ENCODE measurements at places on chromosomes 2 and 18.

DNA sequence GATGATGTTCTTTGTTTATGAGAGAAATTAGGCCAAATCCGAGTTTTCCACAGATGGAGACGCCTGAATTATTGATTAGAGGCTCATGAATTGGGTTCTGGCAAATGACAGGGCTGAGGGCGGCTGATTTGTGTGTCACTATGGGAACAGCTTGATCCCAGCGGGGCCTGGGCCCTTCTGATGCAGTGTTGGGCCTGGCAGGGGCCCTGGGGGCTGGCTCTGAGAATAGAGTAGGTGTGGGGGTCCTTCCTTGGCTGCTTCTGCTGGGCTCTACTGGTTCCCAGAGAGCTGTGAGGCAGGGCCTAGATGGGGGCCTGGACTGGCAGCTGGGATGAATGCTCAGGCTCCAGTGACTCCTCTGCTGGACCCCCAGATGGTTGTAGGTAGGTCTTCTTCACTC lies 164.8 kb downstream of the CELF4 start:
- DNase-seq: no peak

DNA sequence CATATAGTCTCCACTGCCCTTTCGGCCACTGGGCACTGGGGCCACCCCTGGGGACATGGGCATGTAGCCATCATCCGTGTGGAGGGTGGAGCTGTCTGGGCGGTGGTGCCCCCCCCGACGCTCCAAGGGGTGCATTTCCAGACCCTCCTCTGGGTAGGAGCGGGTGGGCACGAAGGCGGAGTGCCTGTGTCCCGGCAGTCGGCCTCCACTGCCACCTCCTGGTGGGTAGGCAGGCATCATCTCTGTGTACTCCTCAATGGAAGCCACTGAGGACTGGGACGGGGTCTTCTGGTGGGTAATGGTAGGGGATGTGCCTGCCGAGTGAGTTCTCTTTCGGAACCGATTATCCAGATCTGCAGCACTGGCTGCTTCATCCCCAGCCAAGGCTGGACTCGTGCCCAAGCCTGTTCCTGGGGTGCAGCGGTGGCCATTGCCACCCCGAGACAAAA lies 2.8 kb downstream of the IRS1 start:
- peak; percentile 32 for DNase-seq

DNA sequence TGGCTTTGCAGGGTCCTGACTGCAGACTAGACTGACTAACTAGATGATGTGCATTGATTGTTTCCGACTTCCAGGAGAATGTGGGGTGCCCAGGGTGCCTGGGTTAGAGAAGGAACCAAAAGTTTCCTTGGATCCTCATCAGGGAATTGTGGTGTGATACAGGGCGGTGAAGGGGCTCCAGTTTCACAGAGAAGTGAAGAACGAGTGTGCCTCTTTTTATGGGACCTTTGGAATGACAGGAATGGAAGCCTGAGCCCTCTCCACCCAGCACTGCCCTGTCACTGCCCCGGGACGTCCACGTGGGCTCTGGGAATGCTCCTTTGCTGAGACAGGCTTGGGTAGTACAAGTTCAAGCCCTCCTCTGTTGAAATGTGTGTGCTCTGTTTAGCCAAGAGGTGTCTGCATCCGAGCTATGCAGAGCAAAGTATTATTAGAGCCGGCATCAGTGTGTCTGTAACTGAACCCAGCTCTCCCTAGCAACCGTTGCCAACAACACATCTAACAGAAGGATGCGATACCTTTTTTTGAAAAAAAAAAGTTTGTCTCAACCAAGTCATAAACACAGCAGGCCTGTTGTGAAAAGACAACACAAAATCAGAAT lies 183.6 kb downstream of the SMAD7 start:
- DNase-seq: peak; percentile 82

DNA sequence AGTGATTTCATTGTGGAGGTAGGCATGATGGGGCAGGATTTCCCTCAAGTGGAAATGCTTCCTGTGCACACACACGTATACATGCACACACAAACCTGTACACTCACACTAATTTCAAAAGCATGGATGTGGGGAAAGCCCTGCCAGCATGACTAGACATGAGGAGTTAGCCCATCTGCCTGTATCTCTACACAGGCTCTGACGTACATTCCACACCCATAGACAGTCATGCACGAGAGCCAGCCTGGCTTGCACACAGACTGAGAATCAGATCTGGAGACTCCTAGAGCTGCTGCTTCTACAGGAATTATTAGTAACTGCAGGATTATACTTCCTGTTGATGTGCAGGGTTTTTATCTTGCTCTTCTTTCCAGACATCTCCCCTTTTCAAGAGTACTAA lies 27.3 kb upstream of the NFU1 start:
- peak; percentile 2 for DNase-seq

DNA sequence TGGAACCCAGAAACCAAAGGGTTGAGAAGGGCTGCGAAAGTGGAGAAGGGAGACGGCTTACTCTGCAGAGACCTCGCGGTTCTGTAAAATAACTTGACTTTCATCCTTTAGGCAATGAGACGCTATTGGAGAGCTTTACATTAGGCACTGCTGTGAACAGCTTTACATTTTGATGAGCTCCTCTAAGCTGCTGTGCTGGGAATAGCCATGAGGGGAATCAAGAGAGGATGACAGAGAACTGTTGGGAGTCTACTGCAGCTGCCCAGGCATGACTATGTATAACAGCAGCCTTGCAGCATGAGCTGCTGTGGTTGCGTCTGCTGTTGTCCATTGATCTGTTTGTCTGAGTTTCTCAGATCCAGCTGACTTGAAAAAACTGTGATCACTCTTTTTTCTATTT lies 310.8 kb upstream of the MAP2 start:
- no peak for DNase-seq

GRCh38 chr2:33498291-33498956 lies 22.0 kb downstream of the RASGRP3 start:
- peak; percentile 26 for DNase-seq

DNA sequence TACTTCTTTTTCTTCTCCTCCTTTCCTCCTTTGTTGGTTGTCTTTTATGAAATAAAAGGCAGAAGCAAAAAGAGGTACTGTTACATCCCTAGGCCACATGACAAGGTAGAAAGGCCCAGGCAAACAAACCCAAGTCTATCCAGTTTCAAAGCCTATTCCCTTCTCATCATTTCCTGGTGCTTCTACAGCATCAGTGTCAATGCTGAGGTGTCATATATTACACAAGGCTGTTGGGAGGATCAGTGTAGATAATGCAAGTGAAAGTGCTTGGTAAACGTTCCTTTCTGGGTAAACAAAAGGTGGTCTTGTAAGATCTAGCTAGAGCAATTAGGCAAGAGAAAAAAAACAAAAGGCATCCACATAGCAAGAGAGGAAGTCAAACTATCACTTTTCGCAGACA lies 64.9 kb downstream of the EVA1A start:
- no peak for DNase-seq

- DNase-seq: no peak
These were observed 59.3 kb upstream of the MAP4K4 start for GRCh38 chr2:101638181-101638711.

GRCh38 chr2:7847321-7847720 lies 834.5 kb upstream of the ID2 start:
- DNase-seq: no peak

- no peak for DNase-seq
These were observed 129.7 kb downstream of the MAP3K20 start for GRCh38 chr2:173205375-173205774.

DNA sequence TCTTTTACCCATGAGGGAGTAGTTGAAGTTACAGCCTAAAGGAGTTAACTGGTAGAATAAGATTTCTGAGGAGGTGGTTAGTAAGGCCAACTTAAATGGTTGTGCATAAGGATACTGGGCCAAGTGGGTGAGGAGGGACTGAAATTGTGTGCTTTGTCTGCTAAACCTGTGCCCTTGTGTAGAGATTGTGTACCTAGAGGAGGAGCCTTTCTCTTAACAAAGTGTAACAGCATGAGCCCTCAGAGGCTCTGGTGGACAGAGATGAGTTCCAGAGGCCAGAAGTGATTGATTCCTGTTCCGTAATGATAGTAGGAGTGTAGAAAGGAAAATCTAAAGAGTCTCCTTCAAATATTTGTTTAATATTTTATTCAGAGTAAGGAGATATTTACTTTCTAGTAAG lies 42.9 kb downstream of the OTX1 start:
- no peak for DNase-seq

- DNase-seq: peak; percentile 29
These were observed 204.8 kb downstream of the TFCP2L1 start for GRCh38 chr2:121080013-121080772.

DNA sequence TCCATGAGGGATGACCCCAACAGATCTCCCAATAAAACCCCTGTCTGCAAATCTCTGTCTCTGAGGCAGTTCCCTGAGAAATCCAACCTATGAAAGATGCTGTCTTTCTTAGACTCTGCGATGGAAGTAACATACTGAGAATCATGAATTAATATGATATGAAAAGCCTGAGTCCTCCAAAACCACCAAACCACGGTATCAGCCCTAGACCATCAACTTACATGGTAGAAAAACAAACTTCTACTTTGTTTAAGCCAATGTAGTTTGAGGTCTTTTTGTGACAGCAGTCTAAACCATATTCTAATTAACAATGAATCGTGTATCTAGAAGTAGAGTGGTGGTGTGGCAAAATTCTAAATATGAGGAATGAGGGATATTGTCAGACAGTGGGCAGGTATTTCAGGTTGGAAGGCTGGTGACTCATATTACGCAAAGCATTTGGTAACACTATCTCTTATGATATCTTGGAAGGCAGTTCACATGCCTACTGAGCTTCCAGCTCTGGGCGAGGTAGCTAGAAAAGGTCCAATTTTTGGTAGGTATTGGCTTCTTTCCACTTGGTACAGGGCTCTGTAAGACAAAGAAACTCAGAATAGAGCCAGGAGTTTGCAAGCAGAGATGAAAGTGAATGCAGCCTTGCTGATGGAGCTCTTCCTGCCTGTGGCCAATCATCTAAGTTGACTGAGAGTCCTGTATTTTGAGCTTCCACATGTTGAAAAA lies 215.8 kb downstream of the ZFP36L2 start:
- no peak for DNase-seq

DNA sequence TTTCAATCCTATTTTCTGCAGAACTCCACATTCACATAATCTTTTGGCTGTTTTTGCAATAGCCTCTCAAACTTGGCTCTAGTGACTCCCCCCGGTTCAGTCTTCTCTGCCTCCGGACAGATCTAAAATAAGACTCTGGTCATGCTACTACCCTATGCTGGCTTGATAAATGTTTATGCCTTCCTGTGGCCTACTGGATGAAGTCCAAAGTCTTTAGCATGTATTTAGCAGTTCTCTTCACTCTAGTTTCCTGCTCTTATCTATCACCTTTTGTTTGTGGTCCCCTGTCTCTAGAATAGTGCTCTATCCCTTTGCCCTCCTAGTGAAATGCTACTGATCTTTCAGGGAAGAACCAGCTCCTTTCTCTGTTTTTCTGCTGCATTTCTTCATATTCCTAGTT lies 14.4 kb downstream of the ADCYAP1 start:
- no peak for DNase-seq

- DNase-seq: no peak
These were observed 3.2 kb downstream of the STK25 start for GRCh38 chr2:241505086-241505780.

DNA sequence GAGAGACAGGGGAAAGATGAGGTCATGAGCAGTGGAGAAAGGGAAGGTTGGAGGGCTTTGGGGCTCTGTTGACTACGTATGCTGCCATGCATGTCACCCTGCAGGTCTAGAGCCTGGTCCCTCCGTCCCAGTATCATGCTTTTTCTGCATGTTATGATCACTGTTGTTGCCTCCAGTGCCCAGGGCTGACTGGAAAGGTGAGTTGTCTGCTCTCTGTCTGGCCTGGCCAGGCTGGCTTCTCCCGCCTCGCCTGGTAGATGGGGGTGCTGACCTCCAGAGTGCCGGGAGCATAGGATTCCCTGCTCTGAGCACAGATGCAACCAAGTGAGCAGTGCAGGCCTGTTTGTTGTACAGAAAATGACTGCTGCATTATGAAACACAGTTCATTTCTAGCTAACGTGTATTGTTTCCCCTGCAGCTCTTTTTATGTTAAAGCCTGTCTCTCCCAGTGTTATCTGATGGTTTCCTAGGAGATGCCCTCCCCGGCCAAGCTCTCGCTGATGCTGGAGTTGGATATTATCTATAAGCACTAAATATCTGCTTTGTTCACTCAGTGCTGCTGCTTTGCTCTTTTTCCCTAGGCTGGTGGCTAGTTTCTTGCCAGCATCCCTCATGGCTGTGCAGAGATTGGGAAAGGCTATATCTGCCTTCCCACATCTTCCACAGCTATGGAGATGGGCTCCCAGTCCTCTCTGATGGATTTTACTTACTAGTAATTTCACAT lies 158.2 kb downstream of the TDRD15 start:
- no peak for DNase-seq

GRCh38 chr2:120287183-120288015 lies 34.7 kb downstream of the RALB start:
- peak; percentile 94 for DNase-seq

DNA sequence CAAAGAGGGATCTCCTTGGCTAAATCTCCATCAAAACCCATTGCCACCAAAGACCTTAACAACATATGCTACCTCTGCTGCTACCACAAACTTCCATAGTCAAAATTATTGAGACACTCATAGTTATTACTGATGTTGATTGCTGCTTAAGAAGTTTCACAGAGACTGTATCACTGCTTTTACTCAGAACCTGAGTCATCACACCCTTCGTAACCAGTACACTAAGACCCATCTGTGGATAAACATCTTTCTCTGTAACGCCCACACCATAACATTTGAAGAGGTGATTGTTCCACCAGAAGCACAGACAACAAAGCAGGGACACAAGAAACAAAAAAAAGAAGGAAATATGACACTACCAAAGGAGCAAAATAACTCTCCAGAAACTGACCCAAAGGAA lies 1563.1 kb downstream of the LRP1B start:
- no peak for DNase-seq

DNA sequence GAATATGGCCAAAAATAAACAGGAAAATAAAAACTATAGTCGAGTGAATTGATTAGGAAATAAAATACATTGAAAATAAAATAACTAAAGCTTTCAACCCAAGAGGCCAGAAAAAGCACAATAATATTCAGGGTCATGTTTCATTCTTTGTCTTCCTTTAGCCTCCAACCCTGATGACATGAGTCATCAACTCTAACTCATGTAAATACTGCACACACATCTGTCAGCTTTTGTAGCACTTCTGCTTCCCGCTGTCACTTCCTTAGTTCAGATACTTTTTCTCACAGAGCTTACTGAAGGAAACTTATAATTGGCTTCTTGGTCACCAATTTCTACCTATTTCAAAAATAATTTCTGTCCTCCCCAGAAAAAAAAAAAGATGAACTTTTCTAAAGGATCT lies 112.8 kb downstream of the UPP2 start:
- DNase-seq: no peak

- DNase-seq: peak; percentile 11
These were observed 172.8 kb downstream of the CYP26B1 start for GRCh38 chr2:71974846-71975245.

GRCh38 chr2:202109737-202110184 lies 36.7 kb downstream of the KIAA2012 start:
- peak; percentile 50 for DNase-seq

- no peak for DNase-seq
These were observed 15.7 kb downstream of the ZFP36L2 start for GRCh38 chr2:43210467-43211303.

GRCh38 chr2:157245846-157246764 lies 11.4 kb upstream of the GALNT5 start:
- peak; percentile 95 for DNase-seq

GRCh38 chr18:24138409-24138788 lies 463 bp upstream of the CABYR start:
- no peak for DNase-seq

Measured in HFFc6 (cell line).